CD4-positive, alpha-beta T cell treated with Interleukin-15 for 4 hours (primary cell): ENCODE measurements at places on chromosomes 7 and 10.

- no peak for DNase-seq
Measured at GRCh38 chr10:61188691-61189090, 244.7 kb upstream of the RHOBTB1 start.

GRCh38 chr10:76905251-76905650 is 732.4 kb downstream of the KCNMA1 start:
- no peak for DNase-seq

DNA sequence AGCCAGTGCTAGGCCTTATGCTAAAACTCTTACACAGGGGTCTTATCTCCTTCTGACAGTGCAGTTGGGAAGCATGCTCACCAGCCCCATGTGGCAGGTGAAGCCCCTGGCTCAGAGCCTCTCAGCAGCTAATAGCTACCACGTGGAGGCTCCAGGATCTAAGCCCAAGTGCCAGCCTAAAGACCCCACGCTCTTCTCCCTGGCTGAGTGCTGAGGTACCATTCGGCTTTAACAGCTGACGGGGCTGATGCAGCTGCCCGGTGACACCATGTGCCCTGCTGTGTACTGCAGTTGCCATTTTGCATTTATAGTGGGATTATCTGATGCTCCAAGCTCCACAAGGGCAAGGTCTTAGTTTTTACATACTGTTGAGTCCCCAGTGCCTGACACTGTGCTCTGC is 515.7 kb upstream of the GALNT17 start:
- DNase-seq: no peak

DNA sequence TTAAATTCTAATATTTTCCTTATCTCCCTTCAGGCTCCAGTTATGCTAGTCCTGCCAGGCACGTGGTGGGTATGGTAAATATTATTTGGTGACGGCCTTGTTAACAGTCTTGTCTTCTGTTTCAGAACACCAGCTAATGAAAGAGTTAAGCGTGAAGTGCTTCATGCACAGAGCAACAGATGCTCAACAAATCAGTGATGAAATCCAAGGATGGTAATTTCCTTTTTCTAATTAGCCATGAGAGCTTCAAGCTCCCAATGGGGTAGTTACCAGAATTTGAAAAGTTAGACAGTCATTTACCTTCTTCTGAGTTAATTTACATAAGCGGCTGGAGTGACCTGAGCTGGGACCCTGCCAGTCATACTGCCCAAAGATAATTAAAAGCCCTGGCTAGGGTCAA is 1.9 kb upstream of the OTUD1 start:
- DNase-seq: no peak

DNA sequence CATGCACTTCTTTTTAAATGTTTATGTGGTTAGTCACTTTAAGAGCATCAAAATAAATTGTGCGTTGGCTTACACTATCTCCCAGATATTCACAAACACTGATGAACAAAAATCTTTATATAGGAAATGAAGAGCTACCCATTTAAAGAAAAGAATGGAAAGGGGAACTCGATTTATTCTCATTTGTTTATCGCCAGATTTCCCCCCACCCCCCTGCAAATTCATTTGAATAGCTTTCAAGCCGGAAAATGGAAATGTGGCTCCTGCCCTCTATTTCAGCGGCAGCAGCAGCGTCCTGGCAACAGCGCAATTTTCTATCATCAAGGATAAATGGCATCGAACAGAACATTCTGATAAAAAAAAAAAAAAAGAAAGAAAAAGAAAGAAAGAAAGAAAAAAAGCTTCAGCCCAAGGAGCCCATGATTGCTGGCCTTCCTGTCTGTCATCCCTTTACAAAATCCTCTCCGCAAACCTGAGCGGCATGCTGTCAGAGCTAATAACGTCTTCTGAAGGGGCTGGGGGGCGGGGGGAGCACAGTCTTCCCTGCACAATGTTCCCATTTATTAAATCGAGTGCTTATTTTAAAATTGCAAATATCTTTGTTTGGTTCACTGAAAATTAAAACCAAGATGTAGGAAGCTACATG is 13.7 kb upstream of the DLX6 start:
- no peak for DNase-seq

DNA sequence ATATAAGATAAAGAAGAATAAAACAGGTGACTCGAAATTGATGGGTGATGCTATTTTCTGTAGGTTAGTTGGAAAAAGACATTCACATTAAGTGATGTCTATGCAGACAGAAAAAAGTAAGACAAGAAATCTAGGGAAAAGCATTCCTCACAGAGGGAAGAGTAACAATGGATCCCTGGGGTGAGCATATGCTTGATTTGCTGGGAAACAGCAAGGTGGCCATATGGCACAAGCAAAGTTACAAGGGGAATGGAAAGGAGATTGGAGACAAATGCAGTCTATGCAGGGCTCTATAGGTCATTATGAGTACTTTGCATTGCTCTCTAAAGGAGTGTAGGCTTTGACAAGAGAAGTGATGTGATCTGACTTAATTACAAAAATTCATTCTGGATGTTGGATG is 90.9 kb upstream of the ZNF804B start:
- DNase-seq: no peak

DNA sequence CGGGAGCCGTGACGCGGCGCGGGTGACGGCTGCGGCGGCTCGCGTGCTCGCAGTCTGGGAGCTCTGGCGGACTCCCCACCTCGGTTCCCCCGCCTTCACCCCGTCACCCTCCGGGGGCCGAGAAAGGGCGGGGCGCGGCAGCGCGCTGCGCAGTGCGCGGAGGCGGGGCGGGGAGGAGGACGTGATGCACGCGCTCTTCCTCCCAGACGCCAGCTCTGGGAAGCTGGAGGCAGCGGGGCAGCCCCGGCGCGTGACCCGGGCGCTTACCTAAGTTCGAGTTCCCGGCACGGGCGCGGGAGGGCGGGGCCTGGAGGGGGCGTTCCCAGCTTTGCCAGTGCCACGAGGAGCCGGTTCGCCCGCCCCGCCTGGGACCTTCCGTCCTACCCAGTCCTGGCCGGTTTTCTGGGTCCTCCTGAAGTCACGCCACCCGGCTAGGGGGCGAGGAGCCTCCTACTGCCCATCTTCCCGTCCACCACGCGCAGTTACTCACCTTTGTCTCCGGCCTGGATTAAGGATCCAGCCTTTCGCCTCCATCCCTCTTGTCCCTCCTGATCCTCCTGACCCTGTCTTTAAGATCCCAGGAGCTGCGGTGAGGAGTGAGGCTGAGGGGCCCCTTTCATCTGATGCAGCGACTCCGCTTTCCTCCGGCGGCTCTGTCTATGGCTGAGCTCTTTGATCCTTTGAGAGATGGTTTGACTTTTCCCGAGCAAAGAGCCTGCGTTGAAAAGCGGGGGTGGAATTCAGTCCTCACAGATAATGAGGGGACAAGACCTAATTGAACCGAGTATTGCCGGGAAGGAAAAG is 470 bp upstream of the NAMPT start:
- peak; percentile 96 for DNase-seq

GRCh38 chr10:48439031-48439430 is 132.6 kb downstream of the MAPK8 start:
- no peak for DNase-seq

GRCh38 chr7:1640376-1641172 is 29.5 kb upstream of the ELFN1 start:
- DNase-seq: no peak

DNA sequence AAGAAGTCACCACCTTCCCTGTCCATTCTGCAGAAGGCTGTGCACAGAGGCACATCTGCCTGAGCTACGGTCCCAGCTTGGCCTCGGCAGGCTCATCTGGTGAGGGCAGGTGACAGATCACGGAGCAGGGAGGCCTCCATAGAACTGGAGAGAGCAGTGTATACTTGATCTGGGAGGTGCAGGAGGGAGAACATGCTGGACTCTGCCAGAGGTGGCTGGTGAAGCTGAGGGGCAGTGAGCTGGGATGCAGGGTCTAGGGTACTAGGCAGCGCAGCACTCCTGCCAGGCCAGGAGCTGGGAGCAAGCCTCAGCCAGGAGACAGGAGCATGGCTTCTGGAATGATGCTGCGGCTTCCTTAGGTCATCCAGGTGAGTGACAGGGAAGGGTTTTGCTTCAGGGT is 553.0 kb downstream of the TCERG1L start:
- no peak for DNase-seq

GRCh38 chr10:126375926-126376554 is 12.2 kb downstream of the ADAM12 start:
- no peak for DNase-seq

GRCh38 chr7:13797545-13797944 is 191.9 kb downstream of the ETV1 start:
- no peak for DNase-seq

DNA sequence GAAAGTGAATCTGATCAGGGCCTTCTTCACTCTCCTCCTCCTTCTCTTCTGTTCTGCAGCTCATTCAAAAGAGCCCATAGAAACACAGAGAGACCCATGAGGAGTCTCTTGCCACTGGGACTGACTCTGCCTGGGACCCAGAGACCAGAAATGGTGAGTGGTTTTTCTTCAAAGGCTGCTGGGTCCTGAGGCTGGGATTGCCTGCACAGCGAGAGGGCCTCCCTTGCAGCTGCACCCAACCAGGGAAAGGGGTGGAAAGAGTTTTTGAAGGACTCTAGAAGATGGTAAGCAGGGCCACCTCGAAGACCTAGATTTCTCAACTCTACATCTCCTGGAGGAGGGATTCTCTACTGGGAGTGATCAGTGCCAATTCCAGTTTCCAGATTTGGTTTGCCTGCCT is 15.5 kb upstream of the HOXA13 start:
- DNase-seq: no peak

- DNase-seq: no peak
Measured at GRCh38 chr10:34677591-34677990, 137.5 kb downstream of the PARD3 start.

GRCh38 chr7:51278797-51279196 is 37.8 kb downstream of the COBL start:
- DNase-seq: no peak

DNA sequence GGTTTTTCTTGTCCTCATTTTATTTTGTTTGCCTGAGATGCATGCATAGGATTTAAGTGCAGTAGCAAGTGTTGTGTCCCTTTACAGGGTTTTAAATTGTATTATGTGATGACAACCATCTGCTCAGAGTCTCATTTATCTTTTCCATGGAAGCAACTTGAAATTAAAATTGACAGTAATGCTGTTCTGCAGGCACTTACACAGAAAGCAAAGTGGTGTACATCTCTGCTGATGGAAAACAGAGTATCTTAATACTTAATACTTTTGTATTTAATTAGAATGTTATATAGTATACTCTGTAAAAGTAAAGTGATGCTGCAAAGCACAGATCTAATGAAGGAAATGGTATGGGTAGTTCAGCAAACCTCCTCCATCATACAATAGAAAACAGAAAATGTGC is 482.9 kb downstream of the POM121L12 start:
- DNase-seq: no peak

DNA sequence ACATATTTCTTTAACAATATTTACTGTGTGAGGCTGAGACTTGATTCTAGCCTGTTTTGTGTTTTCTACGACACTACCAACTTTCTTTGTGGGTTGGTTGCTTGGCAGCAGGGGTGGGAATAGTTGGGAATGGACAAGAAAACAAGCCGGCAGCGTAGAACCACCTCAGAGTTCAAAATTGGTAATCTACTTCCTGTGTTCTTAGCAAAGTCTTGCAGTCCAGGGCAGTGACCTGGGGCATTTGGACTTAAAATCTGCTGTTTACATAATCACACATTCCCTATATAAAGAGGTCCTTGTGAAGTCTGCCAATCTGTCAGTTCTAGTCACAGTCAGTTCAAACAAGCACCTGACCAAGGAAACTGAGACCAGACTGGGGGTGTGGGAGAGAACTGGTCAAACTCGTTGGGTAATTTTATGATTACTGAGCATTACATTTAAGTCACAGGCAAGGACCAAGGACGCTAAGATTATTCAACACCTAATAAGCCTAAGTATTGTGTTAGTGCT is 167.9 kb downstream of the CPEB3 start:
- DNase-seq: no peak

GRCh38 chr10:34895977-34896376 is 80.9 kb upstream of the PARD3 start:
- DNase-seq: no peak

GRCh38 chr7:23445326-23445725 is 25.0 kb downstream of the IGF2BP3 start:
- DNase-seq: no peak

- no peak for DNase-seq
Measured at GRCh38 chr10:11909618-11910017, 86.5 kb downstream of the PROSER2 start.

DNA sequence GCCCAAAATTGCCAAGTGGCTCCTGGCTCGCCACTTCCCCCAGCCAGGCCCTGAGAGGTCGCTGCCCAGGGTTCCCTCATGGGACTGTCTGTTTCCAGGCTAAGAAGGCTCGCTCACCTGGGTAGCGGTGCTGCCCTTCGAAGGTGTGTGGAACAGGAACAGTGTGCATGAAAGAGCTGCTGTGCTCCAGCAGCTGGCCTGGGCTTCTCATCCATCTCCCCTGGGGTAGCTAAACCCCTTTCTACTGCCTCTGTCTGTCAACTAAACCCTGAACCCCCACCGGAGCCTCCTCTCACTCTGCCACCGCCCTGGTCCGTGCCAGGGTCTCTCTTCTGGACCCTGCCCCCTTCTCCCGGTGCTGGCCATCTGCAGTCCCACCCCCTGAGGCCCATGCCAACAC is 152.9 kb downstream of the EBF3 start:
- no peak for DNase-seq

- no peak for DNase-seq
Measured at GRCh38 chr7:88775838-88776237, 16.3 kb downstream of the ZNF804B start.

DNA sequence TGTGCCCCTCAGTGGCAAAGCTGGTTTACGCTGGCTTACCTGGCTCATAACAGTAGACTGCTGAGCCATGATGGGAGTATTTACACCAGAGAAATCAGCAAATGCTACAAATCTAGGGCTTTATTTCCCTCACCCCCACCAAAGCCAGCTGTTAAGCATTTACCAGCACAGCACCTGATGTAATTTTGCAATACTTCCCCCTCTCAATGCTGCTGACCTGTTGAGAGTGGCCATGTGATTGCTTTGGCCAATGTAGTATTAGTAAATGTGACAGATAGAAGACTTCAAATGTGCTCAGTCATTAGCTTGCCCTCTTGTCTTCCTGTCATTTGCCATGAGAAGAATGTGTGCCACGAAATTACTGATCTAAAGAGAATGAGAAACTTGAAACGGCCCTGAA is 46.6 kb downstream of the HERPUD2 start:
- DNase-seq: no peak
